LHCN-M2 (cell line): ENCODE measurements at places on chromosomes 11 and 22. TPM values are rescaled to one million over a fixed set of nuclear protein-coding genes. Genes with fewer than 3 reads are reported as not detected.
A peak's percentile ranks its signal among the peaks of the same experiment; 100 is the strongest.

The MOGAT2 gene
- not detected in 2 replicates for total RNA-seq

DNA sequence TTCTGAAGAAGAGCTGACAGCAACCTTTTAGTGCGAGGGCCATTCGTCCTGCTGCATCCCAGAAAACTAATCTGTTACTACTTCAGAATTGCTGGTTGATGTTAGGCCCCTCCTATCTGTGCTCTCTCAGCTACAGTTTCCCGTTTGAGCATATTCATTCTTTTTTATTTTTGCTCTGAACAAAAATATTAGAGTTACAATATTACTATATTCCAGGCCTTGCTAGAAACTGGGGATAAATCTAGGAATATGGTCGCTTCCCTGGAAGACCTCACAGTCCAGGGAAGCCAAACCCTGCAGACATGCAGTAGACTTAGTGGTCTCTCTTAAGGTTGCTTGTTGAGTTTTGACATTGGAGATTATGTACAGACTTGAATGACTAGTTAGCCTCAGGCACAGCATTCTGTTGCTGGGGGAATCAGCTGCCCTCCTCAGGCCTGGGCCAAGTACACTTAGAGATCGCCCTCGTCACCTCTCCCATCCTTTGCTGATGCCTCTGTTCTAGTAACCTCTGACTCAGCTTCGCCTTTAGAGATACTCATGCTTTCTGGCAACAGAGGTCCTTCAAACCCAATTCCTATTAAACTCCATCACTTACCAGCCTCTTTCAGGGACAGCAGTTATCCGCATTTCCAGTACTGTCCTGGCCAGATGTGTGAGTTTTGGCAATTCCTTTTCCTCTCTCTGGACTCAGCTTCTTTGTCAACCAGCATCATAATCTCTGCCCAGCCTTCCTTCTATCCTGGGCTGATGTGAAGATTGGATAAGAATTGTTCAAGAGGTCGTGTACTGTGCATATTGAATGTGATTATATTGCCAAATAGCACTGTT, 698 bp upstream of the ANAPC15 start:
- peak; percentile 55 for DNase-seq

GRCh38 chr11:8363921-8364320, 100.2 kb upstream of the LMO1 start:
- no peak for DNase-seq

DNA sequence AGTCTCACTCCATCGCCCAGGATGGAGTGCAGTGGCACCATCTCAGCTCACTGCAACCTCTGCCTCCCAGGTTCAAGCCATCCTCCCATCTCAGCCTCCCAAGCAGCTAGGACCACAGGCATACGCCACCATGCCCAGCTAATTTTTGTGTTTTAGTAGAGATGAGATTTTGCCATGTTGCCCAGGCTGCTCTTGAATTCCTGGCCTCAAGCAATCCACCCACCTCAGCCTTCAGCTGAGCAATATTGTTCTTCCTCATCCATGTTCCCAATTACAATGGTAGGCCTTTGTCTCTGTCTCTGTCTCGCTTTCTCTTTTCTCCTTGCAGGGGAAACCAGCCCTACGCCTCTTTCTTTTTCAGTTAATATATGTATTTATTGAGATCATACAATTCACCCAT, 10.3 kb downstream of the HSPA8 start:
- no peak for DNase-seq

The ANO3 gene
- total RNA-seq, result not detected in 2 replicates

DNA sequence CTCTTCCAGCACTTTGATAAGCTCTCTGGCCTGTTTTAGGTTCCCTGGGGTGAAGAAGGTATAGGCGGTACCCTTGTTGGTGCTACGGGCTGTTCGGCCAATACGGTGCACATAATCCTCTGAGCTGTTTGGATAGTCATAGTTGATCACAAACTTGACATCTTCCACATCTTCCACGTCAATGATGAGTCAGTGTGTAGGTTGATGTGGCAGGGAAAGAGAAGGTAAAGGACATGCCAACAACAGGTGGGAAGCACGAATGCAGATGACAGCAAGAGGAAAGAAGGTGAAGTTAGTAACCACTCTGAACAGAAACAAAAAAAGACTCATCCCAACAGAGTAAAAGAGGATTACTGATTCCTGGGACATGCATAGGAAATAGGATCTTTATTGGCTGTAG, 18.2 kb downstream of the DDX17 start:
- DNase-seq, result no peak

DNA sequence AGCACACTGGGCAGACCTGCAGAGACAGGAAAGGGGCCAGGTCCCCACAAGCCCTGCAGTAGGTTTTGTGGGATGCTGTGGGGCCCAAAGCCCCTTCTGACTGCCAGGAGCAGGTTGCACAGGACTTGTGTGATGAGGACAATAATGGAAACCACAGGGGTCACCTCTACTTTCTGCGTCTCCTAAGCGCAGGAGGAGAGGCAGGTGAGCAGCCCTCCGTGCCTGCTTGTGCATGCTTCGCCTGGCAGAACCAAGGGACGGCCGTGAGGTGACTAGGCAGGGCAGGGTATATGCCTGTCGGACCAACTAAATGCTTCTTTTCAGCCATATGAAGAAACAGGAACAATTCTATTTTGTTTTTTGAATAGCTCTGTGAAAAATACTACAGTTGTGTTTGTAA, 77.9 kb upstream of the PITPNB start:
- DNase-seq, result no peak

GRCh38 chr22:43740587-43741270, 71.4 kb downstream of the EFCAB6 start:
- DNase-seq, result no peak

DNA sequence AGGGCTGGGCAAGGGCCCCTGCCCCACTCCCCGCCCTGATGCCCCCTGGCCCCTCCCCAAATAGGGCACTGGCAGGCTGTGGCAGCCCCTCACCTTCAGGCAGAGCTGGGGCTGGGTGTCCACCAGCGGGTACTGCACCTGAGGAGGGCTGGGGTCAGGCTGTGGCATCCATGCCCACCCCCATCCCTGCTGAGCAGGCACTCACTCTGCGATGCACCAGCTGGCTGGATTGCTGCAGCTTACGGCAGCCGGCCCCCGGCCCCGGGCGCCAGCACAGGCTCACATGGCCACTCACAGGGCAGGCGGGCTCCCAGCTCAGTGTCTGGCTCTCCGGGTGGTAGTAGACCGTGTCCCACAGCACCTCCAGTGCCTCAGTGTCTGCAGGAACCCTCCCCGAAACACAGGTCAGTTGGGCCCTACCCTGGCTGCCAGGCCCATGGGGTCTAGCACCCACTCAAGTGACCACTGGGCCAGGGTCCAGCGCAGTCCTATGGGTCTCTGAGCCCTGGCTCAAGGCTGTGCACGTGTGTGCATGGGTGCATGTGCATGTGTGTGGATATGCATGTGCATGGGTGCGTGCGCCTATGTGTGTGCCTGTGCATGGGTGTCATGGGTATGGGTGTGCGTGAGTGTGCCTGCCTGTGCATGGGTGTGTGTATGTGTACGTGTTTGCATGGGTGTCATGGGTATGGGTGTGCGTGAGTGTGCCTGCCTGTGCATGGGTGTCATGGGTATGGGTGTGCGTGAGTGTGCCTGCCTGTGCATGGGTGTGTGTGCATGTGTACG, 14.4 kb downstream of the IL17REL start:
- no peak for DNase-seq

The OR8G1 gene
- not detected in 2 replicates for total RNA-seq

The SLC35F2 gene
- 9.3 and 13.8 TPM in 2 replicates for total RNA-seq

DNA sequence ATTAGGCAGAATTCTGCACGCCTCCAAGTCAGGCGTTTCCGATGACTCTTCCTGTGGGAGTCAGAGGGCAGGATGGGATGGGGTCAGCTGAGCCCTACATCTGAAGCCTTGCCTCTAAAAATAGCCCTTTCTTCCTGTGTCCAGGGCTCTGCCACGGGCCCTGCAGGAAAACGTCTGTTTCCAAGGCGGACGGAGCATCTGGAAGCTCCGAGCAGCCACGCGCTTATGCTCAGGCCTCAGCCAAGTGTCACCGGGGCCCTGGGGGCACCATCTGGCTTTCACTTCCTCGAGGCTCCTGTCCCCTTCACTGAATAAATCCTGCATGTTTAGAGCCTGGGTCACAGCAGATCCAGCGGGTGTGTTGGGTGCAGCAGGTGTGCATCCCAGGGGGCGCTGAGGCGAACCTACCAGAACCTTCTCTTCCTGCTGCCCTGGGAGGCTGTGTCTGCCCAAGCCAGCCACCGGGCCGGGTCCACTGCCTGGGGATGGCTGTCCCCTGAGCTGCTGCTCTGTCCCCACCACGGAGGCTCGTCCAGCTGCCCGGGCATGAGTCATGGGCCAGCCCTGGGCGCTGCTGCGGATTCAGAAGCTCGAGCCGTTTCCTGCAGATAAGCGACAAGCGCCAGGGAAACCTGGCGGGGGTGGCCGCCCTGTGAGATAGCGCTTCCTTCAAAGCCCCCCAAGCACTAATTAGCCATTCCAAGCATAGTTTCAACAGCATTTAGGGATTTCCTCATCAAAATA, 32.0 kb upstream of the LINC01488 start:
- no peak for DNase-seq

DNA sequence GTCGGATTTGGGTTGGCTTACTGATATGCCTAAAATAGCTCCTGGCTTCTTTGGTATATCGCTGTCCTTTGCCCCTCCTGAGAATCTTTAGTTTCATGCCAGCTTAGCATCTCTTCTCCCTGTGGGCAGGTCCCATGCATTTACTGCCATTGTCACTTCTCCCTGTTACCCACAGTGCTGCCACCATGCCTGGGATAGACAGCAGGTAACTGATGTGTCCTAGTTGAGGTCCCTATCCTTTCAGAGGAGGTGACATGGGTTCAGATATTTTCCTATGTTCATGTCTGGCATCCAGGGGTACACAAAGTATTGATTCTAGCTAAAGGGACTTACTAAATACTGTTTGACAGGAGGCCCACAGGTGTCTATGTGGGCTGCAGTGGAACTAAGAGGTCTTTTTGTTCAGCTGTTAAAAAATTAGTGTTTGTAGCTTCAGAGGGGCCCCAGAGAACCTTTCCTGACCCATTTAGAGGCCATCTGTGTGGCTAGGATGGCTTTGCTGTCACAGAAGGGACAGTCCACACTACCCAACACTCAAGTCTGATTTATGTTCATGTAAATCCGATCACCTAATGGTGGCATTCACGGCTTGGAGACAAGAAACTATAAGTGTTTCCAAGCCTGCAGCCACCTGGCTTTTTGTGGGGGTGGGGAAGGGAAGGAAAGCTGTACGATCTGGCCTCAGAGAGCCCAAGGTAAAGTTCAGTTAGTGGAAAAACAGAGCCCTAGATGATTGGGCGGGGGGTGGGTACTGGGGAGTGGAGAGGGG, 8.5 kb downstream of the TIMP3 start:
- no peak for DNase-seq

- peak; percentile 36 for DNase-seq
These were observed 34.8 kb downstream of the MRGPRX2 start for GRCh38 chr11:19025481-19026406.

The OR56A1 gene
- not detected in 2 replicates for total RNA-seq

The TCF20 gene
- total RNA-seq, result 17.6 and 18.1 TPM in 2 replicates

DNA sequence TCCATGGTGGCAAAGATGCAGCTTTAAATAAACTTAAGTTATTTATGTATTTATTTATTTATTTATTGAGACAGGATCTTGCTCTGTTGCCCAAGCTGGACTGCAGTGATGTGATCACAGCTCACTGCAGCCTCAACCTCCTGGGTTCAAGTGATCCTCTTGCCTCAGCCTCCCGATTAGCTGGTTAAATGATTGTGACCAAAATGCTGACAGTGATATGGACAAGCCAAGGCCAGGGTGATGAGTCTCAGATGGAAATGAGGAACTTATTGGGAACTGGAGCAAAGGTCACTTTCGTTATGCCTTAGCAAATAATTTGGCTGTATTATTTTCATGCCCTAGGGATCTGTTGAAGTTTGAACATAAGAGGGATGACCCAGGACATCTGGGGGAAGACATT, 9.3 kb upstream of the LRP5 start:
- DNase-seq, result no peak

DNA sequence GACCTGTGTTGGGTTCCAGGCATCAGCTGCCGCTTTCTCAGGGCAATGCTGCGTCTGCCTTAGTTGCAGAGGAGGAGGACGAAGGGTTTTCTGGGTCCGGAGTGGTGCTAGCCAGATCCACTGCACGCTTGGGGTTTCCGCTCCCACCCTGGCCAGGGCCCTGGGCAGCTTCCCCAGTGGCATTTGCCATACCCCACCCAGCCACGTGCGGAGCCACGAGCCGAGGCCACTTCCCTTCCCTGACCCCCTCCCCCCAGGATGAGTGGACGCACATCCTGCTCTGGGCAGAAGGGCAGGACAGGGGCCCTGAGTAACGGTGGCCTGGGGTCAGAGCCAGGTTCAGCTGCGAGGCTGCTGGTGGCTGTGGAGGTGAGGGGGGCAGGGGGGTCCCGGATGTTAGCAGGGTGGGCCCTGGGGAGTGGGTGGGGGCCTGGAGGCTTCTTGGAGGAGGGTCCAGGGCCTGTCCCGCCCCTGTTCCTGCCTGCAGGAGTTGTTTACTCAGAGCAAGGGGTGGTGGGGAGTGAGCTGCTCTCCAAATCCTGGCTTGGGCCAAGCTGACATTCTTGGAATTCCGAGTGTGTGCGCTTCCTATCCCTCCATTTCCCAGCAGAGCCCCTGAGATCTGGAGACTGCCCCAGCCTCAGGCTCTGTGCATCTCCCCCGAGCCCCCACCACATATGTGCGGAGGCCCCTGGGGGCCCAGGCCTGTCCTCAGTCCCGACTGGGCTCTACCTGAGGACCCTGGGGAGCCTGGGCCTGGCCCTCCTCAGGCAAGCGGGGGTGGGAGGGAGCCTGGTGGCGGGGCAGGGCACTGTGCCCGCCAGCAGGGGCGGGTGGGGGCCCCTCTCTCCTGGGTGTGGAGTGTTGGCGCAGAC, 1.4 kb downstream of the TSPAN4 start:
- DNase-seq, result peak; percentile 91

GRCh38 chr11:97140885-97141494, 751.2 kb downstream of the JRKL start:
- DNase-seq, result peak; percentile 4

DNA sequence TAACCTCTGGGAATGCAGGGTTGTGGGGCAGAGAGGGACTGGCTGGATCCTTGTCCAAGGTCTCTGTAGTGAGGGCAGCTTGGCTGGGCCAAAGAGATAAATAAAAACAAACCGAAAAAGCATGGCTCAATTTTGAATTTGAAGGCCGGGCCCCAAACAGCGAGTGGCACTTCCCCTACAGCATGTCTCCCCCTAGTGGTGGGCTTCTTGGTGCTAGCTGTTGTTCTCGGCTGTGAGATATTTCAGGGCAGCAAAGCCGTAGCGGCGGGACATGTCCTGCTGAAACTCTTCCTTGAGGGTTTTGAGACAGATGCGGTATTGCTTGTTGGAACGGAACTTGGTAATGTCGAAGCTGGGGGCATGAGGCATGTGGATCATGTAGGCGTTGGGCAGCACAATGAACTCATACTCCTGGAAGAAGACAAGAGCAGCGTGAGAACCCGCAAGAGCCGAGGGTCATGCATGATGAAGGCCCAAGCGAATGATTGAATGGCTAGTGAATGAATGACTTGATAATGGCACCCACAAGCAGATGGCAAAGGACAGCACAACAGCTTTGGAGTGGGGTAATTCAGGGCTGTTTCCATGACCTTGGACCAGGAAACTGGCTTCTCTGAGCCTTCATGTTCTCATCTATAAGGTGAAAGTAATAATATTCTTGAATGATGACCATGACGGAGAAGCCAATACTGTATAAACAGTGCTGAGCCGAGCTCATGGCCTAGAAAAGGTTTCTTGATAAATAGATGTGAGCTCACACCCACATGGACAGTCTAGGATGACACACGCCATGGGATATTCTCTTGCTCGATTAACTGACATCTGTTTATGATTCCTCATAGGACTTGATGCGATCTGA, 216.3 kb upstream of the SYN3 start:
- DNase-seq, result no peak
